EH (cell line): ENCODE measurements at places on chromosomes 5 and 9.

- DNase-seq, result peak; percentile 92
These were observed at the start of gene TOR1B for GRCh38 chr9:129802833-129803675. Gene TOR1B, plus strand, starts transcription at chr9:129803184. Its CDS starts 29 bp downstream, at chr9:129803213.

DNA sequence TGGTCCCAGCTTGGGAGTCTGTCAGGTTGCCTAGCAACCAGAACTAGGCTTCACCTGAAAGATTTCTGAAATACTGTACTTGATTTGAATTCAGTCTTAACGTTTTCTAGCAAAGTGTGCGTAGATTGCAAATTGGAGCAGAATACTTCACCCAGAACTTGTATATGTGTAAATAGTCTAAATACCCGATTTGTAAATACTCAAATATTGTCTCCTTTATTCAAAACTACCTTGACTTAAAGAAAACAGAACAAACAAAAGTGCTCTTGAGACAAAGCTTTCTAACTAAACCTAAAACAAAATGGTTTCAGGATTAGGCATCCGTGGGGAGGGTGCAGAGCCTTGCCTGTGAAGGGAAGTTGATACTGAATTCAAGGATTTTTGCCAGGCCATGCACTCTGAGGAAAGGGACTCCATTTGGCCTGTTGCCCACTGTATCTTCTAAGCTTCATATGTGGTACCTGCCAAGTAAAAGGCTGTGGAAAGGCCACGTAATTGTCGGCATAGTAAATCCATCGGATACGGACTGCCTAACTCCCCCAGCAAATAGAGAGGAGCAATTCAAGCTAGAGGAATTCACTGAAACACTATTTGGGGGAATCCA, 744 bp upstream of the HMGCS1 start:
- no peak for DNase-seq

GRCh38 chr5:95930141-95930930, 31.3 kb downstream of the ELL2 start:
- no peak for DNase-seq

DNA sequence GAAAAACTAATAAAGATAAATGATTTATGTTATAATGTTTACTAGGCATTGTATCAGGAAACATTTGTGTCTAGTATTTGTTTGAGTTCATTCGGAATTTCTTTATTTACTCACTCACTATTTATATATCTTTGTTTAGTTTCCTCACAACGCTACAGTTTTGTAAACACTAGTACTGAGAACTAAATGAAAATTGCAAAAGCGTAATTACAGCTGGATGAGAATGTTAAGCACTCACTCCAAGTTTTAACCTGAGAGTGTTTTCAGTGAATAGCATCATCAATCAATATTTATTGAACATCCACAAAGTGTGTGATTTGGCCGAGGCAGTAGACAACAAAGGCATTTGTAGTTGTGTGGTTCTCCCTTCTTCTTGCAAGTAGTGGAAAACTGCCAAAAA, 969.6 kb upstream of the DMAC1 start:
- DNase-seq, result no peak

- peak; percentile 18 for DNase-seq
These were observed 43.7 kb downstream of the FGF18 start for GRCh38 chr5:171462928-171463861.

- peak; percentile 49 for DNase-seq
These were observed 12.0 kb downstream of the IRX2 start for GRCh38 chr5:2739360-2740050.

GRCh38 chr5:112711436-112711835, 26.2 kb upstream of the APC start:
- no peak for DNase-seq

DNA sequence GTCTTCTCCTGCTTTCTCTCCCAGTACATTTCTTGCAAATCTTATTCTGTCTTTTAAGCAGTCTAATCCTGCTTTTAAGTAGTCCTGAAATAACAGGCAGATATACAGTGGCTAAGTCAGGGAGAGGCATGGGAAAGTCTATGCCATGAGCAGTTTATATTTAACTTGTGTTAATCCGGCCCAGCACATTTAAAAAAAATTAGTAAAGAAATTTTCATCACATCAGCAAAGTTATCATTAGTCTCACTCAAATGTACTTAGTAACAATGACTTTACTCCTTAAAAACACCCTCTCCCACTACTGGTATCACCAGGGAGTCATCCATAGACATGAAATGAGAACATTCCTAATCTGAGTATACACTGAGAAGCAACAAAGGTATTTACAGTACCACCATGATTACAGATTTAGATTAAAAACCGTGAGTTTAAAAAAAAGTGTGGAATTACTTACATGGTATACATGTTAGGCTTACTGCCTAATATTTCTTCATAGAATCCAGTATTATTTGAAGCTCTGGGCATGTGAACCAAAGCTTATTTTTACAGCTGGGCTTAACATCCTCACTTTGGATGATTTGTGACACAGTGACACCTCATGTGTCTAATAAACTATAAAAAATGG, 75.9 kb upstream of the DAB2 start:
- peak; percentile 47 for DNase-seq

DNA sequence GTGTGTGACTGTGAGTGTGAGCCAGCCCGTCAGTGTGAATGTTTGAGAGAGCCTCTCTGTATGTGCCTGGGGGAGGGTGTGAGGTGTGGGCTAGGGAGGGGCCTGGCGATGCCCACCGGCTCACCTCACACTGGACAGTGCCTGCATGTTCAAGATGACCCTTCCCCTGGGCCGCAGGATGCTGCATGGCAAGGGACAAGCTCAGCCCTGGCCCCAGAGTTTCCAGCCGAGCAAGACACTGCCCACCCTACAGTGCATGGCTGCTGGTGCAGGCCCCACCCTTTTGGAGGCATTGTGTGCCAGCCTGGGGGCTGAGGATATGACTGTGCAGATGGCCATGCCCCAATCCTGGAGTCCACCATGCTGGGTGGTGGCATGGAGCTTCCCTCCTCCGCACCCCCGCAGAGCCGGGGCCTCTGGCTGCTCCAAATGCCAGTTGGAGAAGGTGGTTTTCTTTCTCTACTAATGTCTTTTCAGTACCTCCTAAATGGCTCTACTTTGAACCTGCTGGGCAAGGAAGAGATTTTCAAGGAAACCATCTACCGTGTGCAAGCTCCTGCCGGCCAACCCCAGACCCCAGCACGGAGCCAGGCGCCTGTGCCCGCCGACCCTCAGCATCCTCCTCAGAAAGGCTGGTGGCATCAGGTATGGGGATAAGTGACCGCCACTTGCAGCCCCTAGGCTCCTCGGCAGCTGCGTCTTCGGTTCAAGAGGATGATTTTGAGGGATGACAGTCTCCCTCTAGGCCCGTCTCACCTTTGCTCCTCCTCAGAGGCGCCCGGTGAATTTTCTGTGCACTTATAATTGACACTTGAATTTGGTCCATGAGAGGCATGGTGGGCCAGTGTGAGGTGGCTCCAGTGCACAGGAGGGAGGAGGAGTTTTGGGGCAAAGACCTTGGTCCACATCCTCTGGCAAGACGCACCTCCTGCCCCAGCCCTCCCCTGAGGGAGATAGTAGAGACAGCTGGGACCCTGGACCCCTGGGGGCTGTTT, 27.7 kb downstream of the FGD3 start:
- DNase-seq, result no peak

DNA sequence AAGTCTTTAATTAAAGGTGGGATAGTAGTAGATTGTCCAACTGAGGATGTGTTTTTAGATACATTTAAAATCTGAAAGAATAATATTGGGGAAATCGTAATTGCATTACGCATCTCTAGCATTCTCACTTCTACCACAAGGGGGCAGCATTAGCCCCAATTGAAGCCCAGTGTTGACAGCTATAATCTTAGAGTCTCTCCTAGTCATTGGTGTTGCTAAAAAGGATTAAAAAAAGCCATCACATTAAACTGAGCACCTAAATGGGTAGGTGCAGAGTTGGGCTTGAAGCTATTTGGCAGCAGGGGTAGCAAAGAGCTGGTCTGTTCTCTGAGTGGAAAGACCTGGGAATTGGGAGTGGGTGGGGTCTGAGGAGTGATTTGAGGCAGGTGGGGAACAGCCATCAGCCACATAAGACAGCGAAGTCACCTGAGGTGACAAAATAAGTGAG, 177.2 kb downstream of the OSTF1 start:
- peak; percentile 43 for DNase-seq

GRCh38 chr9:135815830-135816650, 91.3 kb downstream of the CAMSAP1 start:
- no peak for DNase-seq

DNA sequence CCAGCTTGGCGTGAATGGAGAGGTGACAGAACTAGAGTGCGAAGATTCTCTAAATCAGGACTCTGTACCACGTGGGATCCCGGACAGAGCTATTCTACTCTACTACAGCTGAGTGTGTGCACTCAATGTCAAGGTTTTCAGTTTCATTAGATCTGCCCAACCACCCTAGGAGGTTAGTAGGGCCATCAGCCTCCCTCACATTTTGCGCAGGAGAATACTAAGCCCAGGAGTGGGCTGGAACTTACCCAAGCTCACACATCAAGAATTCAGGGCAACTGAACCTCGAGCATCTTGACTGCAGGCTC, 68.3 kb upstream of the TBC1D2 start:
- DNase-seq, result no peak

- DNase-seq, result peak; percentile 61
These were observed 1.9 kb upstream of the CRB2 start for GRCh38 chr9:123353984-123354591.

GRCh38 chr5:87405472-87406155, 7.1 kb downstream of the CCNH start:
- DNase-seq, result no peak

- no peak for DNase-seq
These were observed 63.1 kb upstream of the RETREG1 start for GRCh38 chr5:16679863-16680262.

DNA sequence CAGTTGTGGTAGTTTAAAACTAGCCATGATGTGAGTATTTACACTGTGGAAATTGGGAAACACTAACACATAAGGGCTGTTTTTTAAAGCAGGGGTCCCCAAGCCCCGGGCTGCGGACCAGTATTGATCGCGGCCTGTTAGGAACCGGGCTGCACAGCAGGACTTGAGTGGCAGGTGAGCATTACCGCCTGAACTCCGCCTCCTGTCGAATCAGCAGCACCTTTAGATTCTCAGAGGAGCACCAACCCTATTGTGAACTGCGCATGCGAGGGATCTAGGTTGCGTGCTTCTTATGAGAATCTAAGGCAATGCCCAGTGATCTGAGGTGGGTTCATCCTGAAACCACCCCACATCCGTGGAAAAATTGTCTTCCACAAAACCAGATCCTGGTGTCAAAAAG, 127.8 kb downstream of the PCSK5 start:
- no peak for DNase-seq

DNA sequence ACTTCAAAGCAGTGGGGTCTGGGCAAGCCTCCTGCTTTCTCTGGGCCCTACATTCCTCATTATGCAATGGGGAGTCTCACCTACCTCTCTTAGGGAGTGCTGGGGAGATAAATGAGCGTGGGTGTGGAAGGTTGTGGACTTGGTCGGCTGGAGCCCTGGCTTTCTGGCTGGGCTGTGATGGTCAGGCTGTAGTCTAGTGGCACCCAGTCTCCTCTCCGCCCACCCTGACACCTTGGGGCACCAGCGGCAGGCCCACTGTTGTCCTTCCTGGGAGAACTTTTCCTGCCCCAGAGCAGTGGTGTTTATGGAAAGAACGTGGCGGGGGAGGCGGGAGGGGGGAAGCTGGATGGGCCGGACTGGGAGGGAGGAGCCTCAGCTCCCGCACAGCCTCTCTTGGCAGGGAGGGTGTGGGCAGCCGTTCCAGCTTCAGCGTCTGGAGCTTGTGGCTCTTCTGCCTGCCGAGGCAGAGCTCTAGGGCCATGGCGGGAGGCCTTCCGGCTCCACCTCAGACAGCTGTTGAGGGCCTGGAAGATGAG, 4.1 kb downstream of the PTGS1 start:
- peak; percentile 85 for DNase-seq

- DNase-seq, result peak; percentile 51
These were observed 148.1 kb upstream of the MPDZ start for GRCh38 chr9:13427587-13427986.

- DNase-seq, result no peak
These were observed 77.9 kb downstream of the LHFPL2 start for GRCh38 chr5:78570646-78571045.

GRCh38 chr5:148992265-148992664, 70.6 kb downstream of the SH3TC2 start:
- no peak for DNase-seq

GRCh38 chr5:73304381-73304780, 131.4 kb downstream of the TMEM174 start:
- DNase-seq, result peak; percentile 63

GRCh38 chr5:123157791-123158581, 68.9 kb downstream of the PRDM6 start:
- DNase-seq, result peak; percentile 76

DNA sequence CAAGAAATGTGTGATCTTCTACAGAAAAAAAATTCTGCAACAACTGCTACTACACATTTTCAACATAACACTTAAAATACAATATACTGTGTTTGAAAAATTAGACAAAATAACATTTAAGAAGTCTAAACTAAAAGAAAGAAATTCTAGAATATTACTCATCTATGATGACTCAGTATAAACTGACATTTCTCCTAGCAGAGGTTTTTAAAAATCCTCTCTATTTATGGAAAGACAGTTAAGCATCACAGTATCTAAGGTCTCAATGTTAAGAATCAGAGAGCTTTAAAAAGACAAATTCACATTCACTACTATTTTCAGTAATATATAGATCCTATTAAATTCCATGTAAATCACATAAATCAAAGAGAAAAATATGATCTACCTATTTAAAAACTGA, 61.3 kb downstream of the NR2F1-AS1 start:
- DNase-seq, result peak; percentile 55

DNA sequence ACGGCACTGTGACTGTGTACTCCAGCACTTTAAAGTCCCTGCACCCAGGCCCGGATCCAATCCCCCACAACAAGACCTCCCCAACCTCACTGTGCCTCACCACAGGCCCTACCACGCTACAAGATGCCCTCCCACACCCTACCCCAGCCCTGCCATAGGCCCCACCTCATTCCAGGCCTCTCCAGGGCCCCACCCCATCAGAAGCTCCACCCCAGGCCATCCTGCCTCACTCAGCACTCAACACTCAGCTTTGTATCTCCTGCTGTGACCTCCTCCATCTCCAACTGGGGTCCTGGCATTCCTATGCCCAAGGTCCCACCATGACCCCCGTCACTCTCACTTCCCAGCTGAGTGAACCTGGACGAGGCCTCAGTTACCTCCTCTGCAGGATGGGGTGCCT, 38.8 kb downstream of the BARX1 start:
- no peak for DNase-seq

GRCh38 chr9:82180711-82181110, 192.1 kb downstream of the SPATA31D1 start:
- DNase-seq, result no peak

DNA sequence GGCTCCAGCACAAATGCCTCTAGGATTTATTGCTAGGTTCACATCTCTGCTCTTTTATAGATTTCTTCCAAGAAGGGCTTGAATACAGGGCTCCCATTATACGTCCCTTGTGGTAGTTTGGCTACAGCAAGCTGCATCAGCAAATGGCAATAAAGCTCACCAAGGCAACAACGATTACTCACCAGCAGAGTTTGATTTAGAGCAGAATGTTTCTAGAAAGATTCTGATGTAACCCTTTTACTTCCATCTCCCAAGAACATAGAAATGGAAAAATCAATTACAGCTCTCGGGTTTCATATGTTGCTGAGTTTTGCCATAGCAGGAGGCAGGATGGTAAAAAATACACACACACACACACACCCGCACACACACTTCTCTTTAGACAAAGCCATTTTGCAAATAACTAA, 124.2 kb upstream of the TNPO1 start:
- DNase-seq, result peak; percentile 25
